ENCODE measurements at places on chromosomes 4 and X. TPM values are rescaled to one million over a fixed set of nuclear protein-coding genes. Genes with fewer than 3 reads are reported as not detected.

DNA sequence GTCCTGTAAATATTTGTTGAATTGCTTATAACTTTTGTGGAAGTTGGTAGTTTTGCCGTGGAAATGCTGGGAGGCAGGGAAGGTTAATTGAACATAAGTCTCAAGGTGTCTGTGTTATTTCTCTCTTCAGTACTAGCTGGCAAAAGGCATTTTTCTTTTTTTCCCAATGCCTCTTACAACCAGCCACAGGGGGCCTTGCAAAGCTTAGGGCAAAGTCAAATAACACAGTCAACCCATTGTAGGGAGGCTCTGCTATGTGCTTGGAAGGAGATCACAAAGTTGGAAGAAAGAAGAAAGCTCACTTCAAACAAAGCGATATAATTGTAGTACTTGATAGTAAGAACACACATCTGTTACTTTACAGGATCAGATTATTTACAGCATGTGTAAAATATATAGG is 802.6 kb downstream of the PDHA2 start:
- no peak for DNase-seq
- H3K4me3 ChIP-seq, result no peak overlapping the region
- H3K36me3 ChIP-seq, result no peaks in the 10 kb centered on the region

- H3K27ac ChIP-seq, result no peak overlapping the region
- H3K4me1 ChIP-seq, result no peaks in the 10 kb centered on the region
- no peaks in the 10 kb centered on the region for H3K27me3 ChIP-seq
- no peak overlapping the region for H3K4me3 ChIP-seq
These were observed 67.4 kb downstream of the EDNRA start for GRCh38 chr4:147548256-147548655.

GRCh38 chr4:304969-305680 is at the start of gene ZNF732:
TSS of gene ZNF732 (minus strand) at chr4:305474. CDS start at chr4:305310, 164 bp downstream.
- H3K27me3 ChIP-seq, result no peaks in the 10 kb centered on the region
- peak within 1 kb of the TSS; percentile 8 for H3K4me3 ChIP-seq
- peak; percentile 71 for DNase-seq
- H3K27ac ChIP-seq, result no peak within 1 kb of the TSS
- H3K4me1 ChIP-seq, result peaks cover 7% of the 10 kb centered on the region
- H3K36me3 ChIP-seq, result no peaks in the 10 kb centered on the region

DNA sequence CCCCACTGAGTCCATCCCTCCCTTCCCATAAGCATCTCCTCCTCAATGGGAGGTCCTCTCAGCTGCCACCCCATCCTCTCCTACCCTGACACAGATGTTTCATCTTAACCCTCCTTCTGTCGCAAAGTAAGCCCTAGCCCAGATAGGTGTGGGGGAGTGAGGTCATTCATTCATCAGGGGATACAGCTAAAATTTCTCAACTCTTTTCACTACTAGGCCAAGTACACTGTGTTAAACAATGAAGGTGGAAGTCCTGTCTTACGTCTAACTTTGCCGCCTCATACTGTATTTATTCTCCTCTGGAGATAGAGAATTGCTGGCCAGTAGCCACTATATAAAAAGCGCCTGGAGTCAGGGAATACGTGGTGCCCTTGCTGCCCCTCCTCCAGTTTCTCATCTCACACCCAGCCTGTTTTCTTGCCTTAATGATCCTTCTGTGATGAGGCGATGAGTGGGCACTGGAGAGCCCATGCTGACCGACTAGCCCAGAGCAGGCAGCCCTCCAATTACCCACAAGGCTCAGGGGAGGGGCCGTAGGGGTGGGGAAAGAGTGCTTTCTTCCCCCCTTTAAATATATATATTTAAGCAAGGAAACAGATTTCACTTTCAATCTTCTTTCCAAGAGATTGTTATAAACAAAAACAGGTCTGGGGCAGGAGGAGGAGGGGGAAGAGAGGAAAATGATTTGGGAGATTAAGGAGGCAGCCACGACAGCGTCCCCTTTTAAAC is 149.5 kb downstream of the PJA1 start:
- no peak overlapping the region for H3K27ac ChIP-seq
- no peak overlapping the region for H3K4me3 ChIP-seq
- no peaks in the 10 kb centered on the region for H3K4me1 ChIP-seq
- H3K27me3 ChIP-seq, result peaks cover 4% of the 10 kb centered on the region
- DNase-seq, result peak; percentile 46

DNA sequence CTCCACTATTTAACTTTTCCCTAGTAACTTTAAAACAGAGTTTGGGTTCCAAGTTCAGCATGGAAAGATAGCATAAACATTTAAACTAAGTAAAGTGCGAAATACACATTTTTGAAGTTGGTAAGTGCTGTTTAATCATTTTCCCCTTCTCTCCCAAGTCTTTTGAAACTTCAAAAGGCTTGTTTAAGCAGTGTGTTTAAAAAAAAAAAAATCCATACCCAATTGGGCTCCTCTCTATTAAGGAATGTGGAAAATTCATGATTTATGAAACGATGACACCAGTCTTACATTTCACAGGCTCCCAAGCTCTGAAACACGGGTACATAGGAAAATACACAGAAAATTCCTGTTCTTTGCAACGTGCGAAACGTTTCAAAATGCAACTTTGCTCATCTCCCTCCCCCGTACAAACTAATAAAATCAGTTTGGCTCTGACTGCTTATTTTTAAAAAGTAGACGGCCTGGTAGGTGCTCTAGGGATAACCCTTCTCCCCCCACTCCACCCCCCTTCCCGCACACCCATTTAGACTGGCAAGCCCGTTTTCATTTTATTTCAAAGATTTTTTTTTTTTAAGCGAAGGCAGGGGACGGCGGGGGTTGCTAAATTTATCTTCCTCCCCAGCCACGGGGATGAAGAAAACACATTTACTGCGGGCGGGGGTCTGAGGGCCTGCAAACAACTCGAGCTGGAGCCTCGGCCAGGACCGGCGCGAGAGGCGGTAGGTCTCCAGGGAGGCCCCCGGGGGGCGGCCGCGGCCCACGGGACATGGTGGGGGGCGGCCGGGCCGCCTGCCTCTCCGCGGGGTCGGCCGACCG is 786 bp upstream of the ZFX start:
- peak; percentile 10 for DNase-seq
- H3K27me3 ChIP-seq, result no peaks in the 10 kb centered on the region
- no peaks in the 10 kb centered on the region for H3K36me3 ChIP-seq
- peaks cover 48% of the 10 kb centered on the region for H3K4me1 ChIP-seq
- no peak overlapping the region for H3K4me3 ChIP-seq
- peak overlapping the region; percentile 97 for H3K27ac ChIP-seq

SERTM2 gene
- not detected for total RNA-seq

GRCh38 chrX:19639056-19639455 is 123.7 kb upstream of the MAP3K15 start:
- no peak overlapping the region for H3K4me3 ChIP-seq
- no peaks in the 10 kb centered on the region for H3K27me3 ChIP-seq
- H3K27ac ChIP-seq, result no peak overlapping the region
- no peak for DNase-seq
- H3K4me1 ChIP-seq, result peaks cover 6% of the 10 kb centered on the region
- H3K36me3 ChIP-seq, result no peaks in the 10 kb centered on the region

PHEX gene
- 1.5 TPM for total RNA-seq

DNA sequence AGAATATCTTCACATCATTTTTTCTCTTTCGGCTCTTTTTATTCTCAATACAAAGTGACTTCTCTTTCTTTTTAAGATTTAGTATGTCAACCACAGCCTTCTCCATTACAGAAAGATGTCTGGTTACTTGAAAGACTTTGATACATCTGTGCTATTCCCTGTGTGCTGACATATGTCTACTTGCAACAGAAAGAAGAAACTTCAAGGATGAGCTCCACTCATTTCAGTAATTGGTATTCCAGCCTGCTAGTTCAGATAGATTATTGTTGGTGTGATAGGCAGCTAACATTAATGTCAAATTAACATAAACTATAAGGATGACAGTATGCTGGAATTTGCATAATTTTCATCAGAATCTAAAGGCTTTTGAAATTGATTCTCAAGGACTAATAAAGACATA is 948.7 kb downstream of the PCDH18 start:
- no peak for DNase-seq
- no peaks in the 10 kb centered on the region for H3K27me3 ChIP-seq
- H3K36me3 ChIP-seq, result no peaks in the 10 kb centered on the region
- H3K27ac ChIP-seq, result no peak overlapping the region
- no peak overlapping the region for H3K4me3 ChIP-seq

DNA sequence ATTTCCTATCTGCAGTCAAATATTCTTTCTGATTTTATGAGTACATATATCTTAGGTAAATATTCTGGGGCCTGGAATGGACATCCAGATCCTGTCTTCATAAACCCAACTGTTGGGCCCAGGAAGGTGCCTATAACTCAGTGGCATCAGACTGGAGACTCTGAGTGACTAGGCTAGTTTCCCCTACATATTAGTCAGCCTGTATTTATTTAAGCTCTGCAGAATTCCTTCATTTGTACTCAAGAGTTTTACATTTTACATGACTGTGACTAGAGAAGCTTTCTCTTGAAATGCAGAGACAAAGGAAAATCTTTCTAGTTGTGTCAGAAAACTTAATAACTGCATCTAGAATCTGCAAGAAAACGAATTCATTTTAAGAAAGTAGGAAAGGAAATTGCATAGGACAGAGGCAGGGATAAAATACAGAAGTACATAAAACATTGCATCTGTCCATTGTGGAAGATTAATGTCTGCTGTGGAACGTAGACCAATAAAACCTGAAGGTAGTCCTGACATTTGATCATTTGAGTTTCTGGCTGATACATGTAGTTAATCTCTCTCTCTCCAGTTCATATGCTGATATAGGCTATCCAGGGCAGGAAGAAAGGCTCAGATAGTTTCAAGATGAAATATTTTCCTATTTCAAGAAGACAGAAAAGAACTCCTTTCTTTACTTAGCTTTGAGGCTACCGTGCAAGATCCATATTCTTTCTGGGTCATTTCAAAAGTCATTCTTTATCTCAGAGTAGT is 78.2 kb downstream of the OPHN1 start:
- H3K27me3 ChIP-seq, result no peaks in the 10 kb centered on the region
- no peaks in the 10 kb centered on the region for H3K36me3 ChIP-seq
- DNase-seq, result no peak
- H3K27ac ChIP-seq, result no peak overlapping the region

EDA2R gene
- total RNA-seq, result 4.7 TPM

NR0B1 gene
- 0.13 TPM for total RNA-seq

- no peaks in the 10 kb centered on the region for H3K36me3 ChIP-seq
- no peak for DNase-seq
- H3K27ac ChIP-seq, result no peak overlapping the region
- H3K4me3 ChIP-seq, result no peak overlapping the region
These were observed 149.9 kb downstream of the CHIC2 start for GRCh38 chr4:53914313-53915016.

DNA sequence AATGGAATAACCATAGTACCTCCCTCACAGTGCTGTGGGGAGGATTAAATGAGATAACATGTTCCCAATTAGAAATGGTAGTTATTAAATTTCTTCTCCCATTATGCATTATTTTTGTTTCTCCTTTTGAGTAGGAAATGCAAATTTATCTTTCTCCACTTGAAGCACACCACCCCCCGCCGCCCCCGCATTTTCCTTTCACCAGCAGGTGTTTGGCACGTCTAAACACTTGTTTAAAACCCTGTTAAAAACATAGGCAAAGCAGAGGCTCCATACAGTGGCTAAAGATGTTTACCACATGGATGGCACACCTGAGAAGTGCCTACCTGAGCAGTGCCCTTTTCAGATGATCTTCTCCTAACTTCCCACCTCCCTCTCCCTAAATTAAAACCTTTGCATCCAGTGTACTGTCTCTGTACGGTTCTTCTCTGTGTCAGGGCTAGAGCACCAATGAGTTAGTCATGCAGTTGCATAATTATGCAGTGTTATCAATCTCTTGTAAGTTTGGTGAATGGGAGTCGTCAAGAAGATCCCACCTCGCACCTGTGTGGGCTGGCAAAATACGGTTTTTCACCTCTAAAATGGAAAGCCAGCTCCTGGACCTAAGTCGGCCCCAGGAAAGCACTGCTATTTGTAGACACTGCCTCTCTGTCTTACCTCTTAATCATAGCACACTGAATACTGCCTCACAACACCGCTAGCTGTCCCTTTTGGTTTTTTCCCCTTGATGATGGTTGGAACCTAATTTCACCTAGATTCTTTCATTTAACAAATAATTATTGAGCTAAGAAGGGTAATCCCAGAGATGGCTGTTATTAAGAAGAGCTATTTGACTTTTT is 122.0 kb downstream of the CT47B1 start:
- DNase-seq, result no peak
- H3K27me3 ChIP-seq, result no peaks in the 10 kb centered on the region
- no peaks in the 10 kb centered on the region for H3K4me1 ChIP-seq

FHIP1A gene
- total RNA-seq, result 27.3 TPM

DNA sequence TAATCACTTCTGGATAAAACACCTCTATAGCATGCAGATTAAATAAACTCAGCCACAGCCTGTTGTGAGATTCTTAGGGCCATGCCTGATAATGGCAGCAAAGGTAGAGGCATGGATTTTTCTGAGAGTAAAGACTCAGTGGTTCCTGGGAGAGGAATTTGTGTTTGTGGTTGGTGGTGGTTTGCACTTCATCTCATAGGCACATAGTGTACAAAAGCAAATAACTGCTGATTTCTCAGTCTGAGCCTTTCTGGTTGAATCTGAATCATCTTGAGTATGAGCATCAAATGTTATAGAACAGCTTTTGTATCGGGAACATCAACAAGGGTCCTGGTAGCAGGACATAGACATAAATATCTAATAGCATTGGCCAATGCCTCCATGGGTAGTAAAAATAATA is 274.3 kb downstream of the FRMPD4 start:
- no peak overlapping the region for H3K27ac ChIP-seq
- no peaks in the 10 kb centered on the region for H3K27me3 ChIP-seq
- H3K36me3 ChIP-seq, result no peaks in the 10 kb centered on the region
- no peaks in the 10 kb centered on the region for H3K4me1 ChIP-seq
- H3K4me3 ChIP-seq, result no peak overlapping the region

GRCh38 chr4:154164931-154165839 is 326.4 kb downstream of the DCHS2 start:
- H3K27ac ChIP-seq, result no peak overlapping the region
- no peaks in the 10 kb centered on the region for H3K36me3 ChIP-seq
- H3K27me3 ChIP-seq, result no peaks in the 10 kb centered on the region
- no peak overlapping the region for H3K4me3 ChIP-seq

DNA sequence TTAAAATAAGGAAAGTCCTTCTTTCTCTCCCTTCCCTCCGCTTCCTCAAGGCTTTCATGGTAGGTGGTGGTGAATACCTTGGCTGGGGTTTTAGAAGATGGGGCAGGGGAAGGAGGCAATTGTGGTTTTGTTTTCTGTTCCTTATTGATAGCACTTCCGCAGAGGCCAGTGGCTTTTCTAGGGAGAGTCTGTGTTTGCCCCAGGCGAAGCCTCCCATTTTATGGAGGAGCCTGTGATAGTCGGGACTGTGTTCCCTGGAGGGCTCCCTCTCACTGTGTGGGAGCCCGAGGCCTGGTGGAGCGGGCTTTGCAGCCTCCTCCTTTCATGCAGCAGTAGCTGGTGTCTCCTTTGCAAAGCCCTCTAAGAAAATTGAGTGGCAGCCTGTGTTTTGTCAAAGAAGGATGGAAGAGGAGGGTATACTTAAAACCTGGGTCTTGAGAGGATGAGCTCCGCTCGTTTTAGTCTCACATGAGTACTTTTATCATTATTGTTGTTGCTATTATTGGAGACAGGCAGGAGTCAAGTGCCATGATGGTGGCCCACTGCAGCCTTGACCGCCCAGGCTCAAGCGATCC is 29.8 kb upstream of the STOX2 start:
- H3K4me3 ChIP-seq, result no peak overlapping the region
- H3K4me1 ChIP-seq, result peaks cover 20% of the 10 kb centered on the region
- no peak for DNase-seq

ADH1B gene
- 156 TPM for total RNA-seq

- H3K4me1 ChIP-seq, result no peaks in the 10 kb centered on the region
- H3K36me3 ChIP-seq, result no peaks in the 10 kb centered on the region
- no peak for DNase-seq
- no peaks in the 10 kb centered on the region for H3K27me3 ChIP-seq
These were observed 72.9 kb upstream of the GYPA start for GRCh38 chr4:144213371-144213770.

MAGEC1 gene
- 0.13 TPM for total RNA-seq

Data from thyroid gland (tissue), 4 donors.